Heart right ventricle (tissue), 16 donors: ENCODE measurements at places on chromosomes 13 and 19.
A peak's percentile ranks its signal among the peaks of the same experiment; 100 is the strongest.

DNA sequence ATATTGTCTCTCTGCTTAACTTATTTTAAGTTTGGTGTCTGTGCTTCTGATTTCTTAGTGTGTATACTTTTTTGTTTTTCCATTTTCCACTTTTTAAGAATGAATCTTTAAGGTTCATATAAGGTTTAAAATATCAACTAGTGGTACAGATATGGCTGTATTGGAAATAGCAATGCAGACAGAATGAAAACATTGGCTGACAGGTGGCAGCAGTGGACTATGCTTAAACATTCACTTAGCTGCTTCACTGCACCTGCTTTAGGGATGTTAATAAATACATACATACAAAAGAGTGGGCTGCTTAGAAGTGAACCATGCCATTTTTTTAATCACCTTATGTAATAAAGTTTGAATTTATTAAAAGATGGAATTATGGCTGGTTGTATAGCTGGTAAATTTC lies 27.3 kb downstream of the TM9SF2 start:
- no peak for DNase-seq
- H3K4me1 ChIP-seq = no peaks in the 10 kb centered on the region
- peaks cover 33% of the 10 kb centered on the region for H3K36me3 ChIP-seq
- H3K27me3 ChIP-seq = no peaks in the 10 kb centered on the region

DNA sequence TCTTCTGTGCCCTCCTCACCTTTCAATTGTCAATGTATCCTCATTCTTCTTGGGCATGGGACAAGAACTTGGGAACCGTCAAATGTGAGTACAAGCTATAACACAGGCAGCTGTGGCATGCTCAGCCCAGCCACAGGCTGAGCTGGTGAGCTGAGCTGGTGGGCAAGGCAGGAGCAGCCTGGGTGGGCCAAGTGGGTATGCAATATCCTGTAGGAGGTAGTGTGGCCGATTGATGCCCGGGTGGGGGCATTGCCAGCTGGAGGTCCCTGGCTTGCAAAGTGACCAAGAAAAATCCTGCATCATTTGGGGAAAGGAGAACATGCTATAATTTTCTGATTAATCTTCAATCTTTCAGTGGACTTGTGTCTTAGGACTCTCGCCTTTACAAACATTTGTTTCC lies 507.2 kb upstream of the SLC10A2 start:
- no peak overlapping the region for H3K4me3 ChIP-seq
- no peaks in the 10 kb centered on the region for H3K27me3 ChIP-seq
- no peaks in the 10 kb centered on the region for H3K4me1 ChIP-seq
- H3K36me3 ChIP-seq = no peaks in the 10 kb centered on the region

- peaks cover 48% of the 10 kb centered on the region for H3K4me1 ChIP-seq
- H3K27ac ChIP-seq = peak overlapping the region; percentile 98
- H3K36me3 ChIP-seq = no peaks in the 10 kb centered on the region
- H3K4me3 ChIP-seq = peak overlapping the region; percentile 99
- peak; percentile 86 for DNase-seq
- H3K27me3 ChIP-seq = no peaks in the 10 kb centered on the region
Observed at GRCh38 chr19:12611361-12611699, 610 bp downstream of the ZNF791 start.

DNA sequence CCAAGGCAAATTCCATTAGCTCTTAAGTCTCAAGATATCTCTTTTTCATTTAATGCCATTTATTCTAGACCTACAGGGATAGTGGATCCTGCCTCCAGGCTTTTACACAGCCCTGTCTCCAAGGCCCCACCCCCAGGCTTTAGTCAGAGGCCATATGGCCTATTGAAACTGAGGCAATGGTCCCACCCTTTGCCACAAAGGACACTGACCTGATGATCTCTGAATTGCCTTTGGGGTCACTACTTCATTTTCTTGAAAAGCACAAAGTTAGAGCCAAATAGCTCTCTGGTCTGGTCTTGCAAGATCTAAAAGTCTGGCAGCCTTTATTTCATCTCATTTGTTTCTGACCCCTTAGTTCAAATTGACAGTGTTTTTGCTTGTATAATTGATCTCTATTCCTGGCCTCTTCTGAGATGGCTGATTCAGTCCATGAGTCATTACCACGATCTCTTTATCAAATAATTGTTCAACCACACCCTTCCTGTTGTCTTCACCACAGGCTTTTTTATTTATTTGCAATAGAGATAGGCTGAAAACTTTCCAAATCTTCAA lies 209.8 kb downstream of the FGF14 start:
- no peaks in the 10 kb centered on the region for H3K4me1 ChIP-seq
- DNase-seq = no peak
- H3K27ac ChIP-seq = no peak overlapping the region
- no peak overlapping the region for H3K4me3 ChIP-seq

GRCh38 chr19:29880498-29881081 lies 61.4 kb upstream of the URI1 start:
- H3K36me3 ChIP-seq = no peaks in the 10 kb centered on the region
- no peak overlapping the region for H3K4me3 ChIP-seq
- no peak for DNase-seq
- no peak overlapping the region for H3K27ac ChIP-seq
- no peaks in the 10 kb centered on the region for H3K4me1 ChIP-seq
- H3K27me3 ChIP-seq = no peaks in the 10 kb centered on the region

- no peak overlapping the region for H3K27ac ChIP-seq
- H3K4me1 ChIP-seq = peaks cover 42% of the 10 kb centered on the region
- H3K4me3 ChIP-seq = no peak overlapping the region
Observed at GRCh38 chr13:73938372-73939070, 195.7 kb downstream of the KLF12 start.
